ENCODE measurements at places on chromosomes 1 and 21. TPM values are rescaled to one million over a fixed set of nuclear protein-coding genes. Genes with fewer than 3 reads are reported as not detected.

DNA sequence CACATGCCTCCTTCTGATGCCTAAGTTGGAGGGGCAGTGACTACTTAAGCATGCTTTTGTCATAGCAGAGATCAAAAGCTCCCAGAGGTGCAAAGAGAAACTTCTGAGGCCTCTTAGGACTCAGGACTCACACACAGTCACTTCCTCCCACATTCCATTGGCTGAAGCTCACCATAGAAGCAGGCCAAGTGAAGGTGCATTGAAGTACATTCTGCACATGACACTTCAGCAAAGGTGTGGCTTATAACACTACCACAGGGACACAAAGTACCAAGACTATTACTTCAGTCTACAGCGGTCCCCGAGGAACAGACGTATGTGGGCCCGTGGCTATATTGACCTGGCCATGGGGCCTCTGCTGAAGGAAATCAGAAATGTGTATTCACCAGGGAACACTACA, 2.5 kb upstream of the POGK start:
- no peak for DNase-seq

- DNase-seq: no peak
Measured at GRCh38 chr21:35414507-35415139, 365.5 kb upstream of the RUNX1 start.

DNA sequence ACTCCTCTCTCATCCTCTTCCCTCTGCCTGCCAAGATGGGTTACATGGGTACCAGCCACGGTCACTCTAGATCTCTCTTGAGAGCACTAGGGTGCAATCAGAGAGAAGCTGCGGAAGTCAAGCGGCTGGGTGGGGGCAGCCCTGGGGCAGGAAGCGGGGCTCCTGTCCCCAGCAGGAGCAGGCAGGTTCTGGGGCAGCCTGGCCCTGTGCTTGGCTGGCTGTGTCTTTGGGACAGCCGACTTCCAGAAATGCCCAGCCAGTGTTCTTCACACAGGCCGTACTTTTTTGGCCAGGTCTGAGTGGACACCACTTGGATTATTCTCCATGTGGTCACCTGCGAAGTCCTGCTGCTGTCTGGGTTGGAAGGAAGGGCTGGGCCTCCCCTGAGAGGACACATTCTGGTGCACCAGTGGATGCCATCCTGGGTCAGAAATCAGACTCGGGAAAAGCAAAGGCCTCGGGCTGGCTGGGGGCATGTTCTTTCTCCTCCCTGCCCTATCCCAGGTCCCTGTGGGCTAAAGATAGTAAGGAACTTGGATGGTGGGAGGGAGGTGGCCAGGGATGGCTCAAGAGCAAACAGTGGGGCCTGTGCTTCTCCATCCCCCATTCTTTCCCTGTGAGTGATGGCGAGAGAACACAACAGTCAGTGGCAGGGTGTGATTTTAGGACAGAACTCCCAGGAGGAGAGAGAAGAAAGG, 93.7 kb downstream of the ITPKB start:
- no peak for DNase-seq

The TDRD5 gene
- total RNA-seq: not detected

The SPRR1A gene
- not detected for total RNA-seq

The CDC42 gene
- total RNA-seq: 335 TPM

The CHAF1B gene
- total RNA-seq: 18.7 TPM

The COG2 gene
- 42.9 TPM for total RNA-seq
